ENCODE measurements at places on chromosomes 6 and 20. TPM values are rescaled to one million over a fixed set of nuclear protein-coding genes. Genes with fewer than 3 reads are reported as not detected.

The BACH2 gene
- 12.3 TPM for total RNA-seq

DNA sequence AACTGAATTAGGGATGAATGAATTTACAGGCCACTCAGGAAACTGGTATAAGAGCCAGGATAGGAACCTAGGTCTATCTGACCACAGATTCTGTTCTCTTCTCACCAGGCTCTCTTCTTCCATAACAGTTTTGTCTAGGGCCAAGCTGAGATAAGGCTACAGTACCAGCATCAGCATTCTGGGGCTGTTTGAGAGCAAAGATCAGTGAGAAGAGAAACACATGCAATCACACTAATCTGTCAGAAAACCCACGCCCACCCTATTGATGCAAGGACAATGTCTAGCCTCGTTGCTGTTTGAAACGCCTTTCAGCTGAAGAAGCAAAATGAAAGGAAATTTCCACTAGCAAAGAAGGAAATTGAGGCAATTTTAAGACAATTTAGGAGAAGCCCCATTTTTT lies 137.7 kb downstream of the LCA5 start:
- no peaks in the 10 kb centered on the region for H3K4me1 ChIP-seq
- no peak for DNase-seq
- no peak overlapping the region for H3K27ac ChIP-seq
- no peaks in the 10 kb centered on the region for H3K27me3 ChIP-seq
- no peaks in the 10 kb centered on the region for H3K36me3 ChIP-seq
- no peak overlapping the region for H3K4me3 ChIP-seq

- H3K27ac ChIP-seq: no peak overlapping the region
- H3K4me1 ChIP-seq: no peaks in the 10 kb centered on the region
- DNase-seq: no peak
- no peaks in the 10 kb centered on the region for H3K27me3 ChIP-seq
Observed at GRCh38 chr6:80060774-80061173, 45.7 kb upstream of the BCKDHB start.

The DEFB132 gene
- not detected for total RNA-seq

DNA sequence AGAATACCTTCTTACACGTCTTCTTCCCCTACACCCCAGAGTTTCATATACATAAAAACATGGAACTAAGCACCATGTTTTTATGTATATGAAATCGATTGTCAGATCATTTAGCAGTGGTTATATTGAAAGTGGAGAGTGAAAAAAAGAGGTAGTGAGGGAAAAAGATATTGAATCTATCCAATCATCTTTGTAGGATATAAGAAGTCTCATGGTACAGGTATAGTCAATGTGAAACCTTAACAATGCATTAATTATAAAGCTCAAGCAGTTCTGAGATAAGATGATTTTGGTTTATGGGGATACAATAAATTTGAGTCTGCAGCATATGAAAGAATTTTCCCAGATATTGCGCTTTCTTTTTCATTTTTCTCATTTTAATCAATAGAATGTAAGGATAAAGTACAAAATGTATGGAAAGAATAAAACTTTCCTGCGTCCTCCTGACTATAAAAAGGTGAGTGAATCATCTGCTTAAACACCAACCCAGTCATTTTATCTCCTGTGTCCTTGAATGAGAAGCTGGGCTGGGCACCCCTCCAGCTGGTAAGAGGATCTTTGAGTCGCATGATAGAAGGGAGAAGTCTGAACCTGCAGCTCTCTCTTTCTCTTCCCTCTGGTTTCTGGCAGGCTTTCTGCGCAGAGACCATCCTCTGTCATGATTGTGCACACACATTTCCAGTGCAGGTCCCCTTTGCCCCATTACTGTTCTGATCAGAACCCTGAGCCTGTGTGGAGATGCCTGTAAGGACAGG lies 28.1 kb upstream of the AKIRIN2 start:
- H3K27ac ChIP-seq: no peak overlapping the region
- H3K4me1 ChIP-seq: peaks cover 26% of the 10 kb centered on the region
- H3K4me3 ChIP-seq: no peak overlapping the region
- H3K27me3 ChIP-seq: no peaks in the 10 kb centered on the region

The PRPH2 gene
- total RNA-seq: 0.57 TPM

The FHL5 gene
- 0.19 TPM for total RNA-seq

DNA sequence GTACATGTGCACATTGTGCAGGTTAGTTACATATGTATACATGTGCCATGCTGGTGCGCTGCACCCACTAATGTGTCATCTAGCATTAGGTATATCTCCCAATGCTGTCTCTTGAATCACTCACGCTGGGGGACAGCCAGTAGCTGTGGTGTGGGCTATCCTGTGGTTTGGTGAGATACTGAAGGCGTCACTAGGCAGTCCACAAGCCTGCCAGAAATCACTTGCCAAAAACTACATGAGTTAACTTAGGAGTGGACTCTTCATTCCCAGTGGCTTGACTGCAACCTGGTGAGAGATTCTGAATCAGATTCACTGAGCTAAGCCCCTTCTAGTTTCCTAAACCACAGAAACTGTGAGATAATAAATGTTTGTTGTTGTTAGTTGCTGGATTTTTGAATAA lies 191.3 kb downstream of the TSHZ2 start:
- no peaks in the 10 kb centered on the region for H3K27me3 ChIP-seq
- DNase-seq: no peak
- H3K36me3 ChIP-seq: no peaks in the 10 kb centered on the region
- H3K4me3 ChIP-seq: no peak overlapping the region
- no peak overlapping the region for H3K27ac ChIP-seq

DNA sequence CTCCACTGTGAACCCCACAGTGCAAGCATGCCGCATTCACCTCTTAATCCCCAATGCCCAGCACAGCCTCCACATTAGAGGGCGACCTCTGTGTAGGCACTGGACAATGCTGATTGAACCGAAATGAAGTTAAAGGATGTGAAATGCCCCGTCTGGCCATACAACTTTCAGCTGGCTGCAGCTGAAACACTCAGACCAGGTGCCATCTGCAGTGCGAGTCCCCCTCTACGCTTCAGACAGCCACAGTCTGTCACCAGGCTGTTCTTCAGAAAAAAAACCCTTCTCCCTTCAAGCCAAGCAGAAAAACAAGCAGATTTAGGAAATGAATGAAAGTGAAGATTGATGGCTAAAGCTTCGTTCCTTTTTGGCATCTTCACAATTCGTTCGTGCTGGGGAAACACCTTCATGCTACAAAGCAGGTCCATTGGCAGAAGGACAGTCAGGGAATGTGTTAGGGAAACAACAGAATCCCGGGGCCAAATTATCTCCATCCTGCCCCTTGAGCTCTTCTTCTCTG lies 44.7 kb downstream of the TNFAIP3 start:
- peaks cover 16% of the 10 kb centered on the region for H3K4me1 ChIP-seq
- H3K27me3 ChIP-seq: no peaks in the 10 kb centered on the region
- H3K27ac ChIP-seq: no peak overlapping the region
